Activated CD4-positive, alpha-beta T cell treated with anti-CD3 and anti-CD28 coated beads for 1 hour (primary cell): ENCODE measurements at places on chromosomes 4 and X.

GRCh38 chr4:82640540-82640939 lies 78.8 kb upstream of the TMEM150C start:
- DNase-seq, result no peak

- DNase-seq, result no peak
Measured at GRCh38 chr4:153090181-153090580, 114.1 kb upstream of the TRIM2 start.

- no peak for DNase-seq
Measured at GRCh38 chrX:150692296-150692695, 900 bp upstream of the MTMR1 start.

GRCh38 chrX:137646472-137646871 lies 80.5 kb downstream of the ZIC3 start:
- no peak for DNase-seq

DNA sequence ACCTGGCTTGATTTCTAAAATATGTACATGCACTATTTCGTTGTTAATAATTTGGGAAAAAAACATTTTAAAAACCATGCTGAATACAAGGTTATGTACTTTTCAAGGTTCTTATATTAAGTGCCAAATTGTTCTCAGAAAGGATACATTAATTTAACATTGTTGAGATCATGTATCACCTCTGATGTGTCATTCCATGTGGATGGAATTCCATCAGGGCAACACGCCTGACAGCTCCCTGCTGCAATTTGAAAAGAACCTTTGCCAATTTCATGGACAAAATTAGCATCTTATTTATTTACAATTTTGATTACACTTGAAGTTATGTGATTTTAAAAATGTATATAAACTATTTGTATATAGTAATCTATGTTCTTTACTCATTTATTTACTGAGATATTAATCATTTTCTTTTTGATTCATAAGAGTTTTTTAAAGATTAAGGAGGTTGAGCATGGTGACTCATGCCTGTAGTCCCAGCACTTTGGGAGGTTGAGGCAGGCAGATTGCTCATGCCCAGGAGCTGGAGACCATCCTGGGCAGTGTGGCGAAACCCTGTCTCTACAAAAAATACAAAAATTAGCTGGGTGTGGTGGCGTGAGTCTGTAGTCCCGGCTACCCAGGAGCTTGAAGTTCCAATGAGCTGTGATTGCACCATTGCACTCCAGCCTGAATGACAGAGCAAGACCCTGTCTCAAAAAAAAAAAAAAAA lies 142.8 kb downstream of the ENPP6 start:
- no peak for DNase-seq

- DNase-seq, result no peak
Measured at GRCh38 chr4:14091966-14092365, 464.4 kb upstream of the BOD1L1 start.

DNA sequence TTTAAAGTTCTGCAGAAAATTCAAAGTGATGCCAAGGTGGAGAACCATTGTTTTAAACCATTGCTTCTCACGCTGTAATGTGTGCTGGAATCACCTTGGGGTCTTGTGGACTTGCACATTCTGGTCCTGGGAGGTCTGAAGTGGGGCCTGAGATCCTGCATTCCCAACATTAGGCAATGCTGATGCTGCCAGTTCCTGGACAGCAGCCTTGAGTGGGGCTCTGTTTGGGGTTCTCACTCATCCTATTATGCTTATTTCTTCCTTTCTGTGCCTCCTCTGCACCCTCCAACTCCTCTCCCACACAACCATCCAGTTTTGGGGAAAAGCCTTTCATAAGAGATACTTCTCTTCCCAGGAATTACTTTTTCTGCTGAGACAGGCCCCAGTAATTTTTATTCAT lies 44.2 kb upstream of the RASSF6 start:
- no peak for DNase-seq
